ENCODE measurements at places on chromosomes 2 and 18. TPM values are rescaled to one million over a fixed set of nuclear protein-coding genes. Genes with fewer than 3 reads are reported as not detected.

Gene SYT4
- polyA plus RNA-seq: not detected

Gene SCN3A
- polyA plus RNA-seq: 0.26 TPM

Gene NT5DC4
- polyA plus RNA-seq: not detected

DNA sequence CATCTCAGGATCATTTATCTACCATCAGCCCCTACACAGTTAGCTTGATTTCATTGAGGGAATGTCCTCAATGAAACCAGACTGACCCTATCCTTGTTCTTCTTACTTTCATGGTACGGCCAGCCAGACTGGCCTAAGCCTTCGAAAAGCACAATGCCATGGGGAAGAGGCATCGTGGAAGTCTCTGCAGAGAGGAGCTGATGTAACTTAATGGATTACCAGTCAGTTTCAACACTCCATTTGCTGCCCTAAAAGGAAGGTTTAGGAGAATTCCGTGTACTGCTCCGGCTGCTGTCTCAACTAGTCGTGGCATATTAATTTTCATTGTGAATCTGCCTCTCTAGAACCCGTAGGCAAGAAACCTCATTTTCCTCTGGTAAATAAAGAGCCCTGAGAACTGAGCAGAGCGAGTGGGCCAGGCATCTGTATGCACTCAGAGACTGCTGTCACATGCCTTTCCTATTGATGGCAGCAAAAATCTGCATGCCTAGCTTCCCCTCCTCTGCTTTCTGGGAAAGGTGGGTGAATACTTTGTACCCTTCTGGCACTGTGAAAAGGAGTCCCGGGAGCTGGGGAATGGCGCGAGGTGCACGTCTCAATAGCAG lies 184.9 kb downstream of the KLHL29 start:
- DNase-seq: no peak

DNA sequence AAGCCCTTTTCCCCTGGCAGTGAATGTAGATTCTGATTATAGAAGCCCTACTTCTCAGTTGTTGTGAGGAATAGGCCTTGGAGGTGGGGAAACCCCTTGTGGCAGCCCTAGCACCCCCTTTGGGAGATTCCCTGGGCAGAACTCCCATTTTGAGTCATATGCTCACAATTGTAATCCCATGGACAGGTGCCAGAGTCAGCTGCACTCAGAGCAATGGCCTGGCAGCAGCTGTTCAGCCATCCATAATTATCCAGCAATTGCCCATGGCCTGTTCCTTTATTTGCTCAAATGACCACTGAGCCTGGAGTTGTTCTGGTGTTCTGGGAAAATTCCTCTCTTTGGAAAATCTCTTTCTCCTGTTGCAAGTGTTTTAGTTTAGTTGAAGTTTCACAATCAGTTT lies 71.7 kb downstream of the PTRHD1 start:
- peak; percentile 93 for DNase-seq

Gene NPHP1
- polyA plus RNA-seq: 2.5 TPM

DNA sequence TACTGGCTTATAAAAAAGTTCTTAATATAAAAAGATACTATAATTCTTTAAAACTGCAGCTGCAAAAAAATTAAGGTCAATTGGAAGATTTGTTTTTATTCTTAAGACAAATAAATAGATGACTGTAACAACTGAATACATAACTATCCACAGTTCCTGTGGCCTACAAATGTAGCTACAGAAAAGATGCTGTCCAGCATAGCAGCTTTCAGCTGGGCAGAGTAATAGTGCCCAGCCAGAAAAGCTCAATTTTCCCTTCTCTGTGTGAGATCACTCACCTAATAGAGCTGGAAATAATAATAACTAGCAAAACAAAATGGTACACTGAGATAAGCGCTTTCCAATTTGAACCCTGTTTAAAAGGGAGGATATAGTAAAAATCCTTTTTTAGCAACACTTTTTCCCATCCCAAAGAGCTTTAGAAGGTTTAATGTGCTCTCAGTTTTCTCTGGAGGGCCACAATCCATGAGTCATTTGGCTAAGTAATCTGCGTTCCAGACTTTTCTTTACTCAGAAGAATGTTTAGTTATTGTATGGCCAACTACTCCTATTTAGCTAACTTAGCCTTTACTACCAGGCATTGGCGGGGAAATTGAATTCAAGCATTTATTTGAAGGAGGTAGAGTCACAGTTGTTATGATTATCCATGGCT lies 158.1 kb upstream of the SLC39A10 start:
- peak; percentile 74 for DNase-seq

Gene CGREF1
- 1.3 TPM for polyA plus RNA-seq

Gene ALPI
- polyA plus RNA-seq: not detected

Gene TMEM178A
- 1.1 TPM for polyA plus RNA-seq

Gene GPR75
- 2.1 TPM for polyA plus RNA-seq

GRCh38 chr2:19169134-19169768 lies 189.2 kb downstream of the OSR1 start:
- DNase-seq: no peak

GRCh38 chr18:62026586-62026985 lies 133.8 kb upstream of the RNF152 start:
- DNase-seq: peak; percentile 66

Gene MC2R
- not detected for polyA plus RNA-seq

Gene CNGA3
- polyA plus RNA-seq: not detected

Gene IL36A
- not detected for polyA plus RNA-seq

DNA sequence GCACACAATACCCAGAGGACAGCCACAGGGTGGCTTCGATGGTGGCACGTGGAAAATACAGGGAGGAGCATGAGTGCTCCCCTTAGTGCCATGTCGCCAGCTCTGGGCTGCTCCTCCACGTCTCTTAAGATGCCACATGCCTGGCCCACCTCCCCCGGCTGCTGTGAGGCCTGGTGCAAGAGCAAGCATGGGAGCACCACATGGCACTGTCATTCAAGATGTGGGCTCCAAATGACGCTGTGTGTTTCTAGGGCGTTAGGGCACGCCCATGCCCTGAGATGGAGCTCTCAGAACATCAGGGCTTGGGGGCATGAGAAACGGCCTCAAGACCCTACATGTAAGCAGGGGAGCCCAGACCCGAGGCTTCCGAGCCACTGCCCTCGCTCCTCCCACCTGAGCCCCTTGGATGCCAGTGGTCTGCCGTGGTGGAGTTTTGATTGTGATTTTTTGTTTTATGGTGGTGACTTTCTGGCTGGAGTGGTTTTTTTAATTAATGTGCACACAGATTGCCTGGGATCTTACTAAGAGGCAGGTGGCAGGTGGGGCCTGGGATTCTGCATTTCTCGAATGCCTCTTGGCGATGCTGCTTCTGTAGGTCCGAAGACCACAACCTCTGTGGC lies 239.3 kb downstream of the GBX2 start:
- DNase-seq: no peak

GRCh38 chr2:203122317-203122986 lies 107.8 kb downstream of the NBEAL1 start:
- DNase-seq: peak; percentile 6

DNA sequence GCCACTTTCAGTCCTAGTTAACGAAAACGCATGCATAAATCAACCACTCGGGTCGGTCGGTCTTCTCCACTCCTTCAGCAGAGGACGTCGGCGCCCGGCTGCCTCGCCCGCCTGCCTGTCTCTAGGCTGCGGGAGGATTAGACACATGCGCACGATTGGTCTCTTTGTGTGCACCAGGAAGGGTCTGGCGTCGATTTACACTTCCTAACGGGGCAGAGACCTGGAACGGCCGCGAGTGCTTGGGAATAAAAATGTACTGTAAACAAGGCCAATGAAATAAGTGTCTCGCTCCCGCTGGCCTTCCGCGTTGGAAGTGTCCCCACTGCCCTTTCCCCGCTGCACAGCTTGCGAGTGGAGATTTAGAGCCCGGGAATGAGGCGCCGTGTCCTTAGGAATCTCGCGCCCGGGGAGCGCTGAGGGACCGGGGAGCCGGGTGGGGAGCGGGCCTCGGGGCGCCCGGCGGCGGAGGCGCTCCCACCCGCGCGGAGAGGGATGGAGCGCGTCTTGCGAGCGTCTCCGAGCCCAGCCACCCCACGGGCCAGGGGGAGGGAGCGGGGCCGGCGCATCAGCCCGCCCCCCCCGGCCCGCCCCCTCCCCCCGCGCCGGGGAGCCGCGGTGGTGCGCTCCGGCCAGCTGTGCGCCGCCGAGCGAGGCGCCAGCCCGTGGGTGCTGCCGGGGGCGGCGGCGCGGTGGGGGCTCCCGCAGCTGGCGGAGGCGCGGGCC lies at the start of gene DOK6:
TSS of gene DOK6 (plus strand) at position 636 of the 723 bp plus-strand sequence.
- DNase-seq: peak; percentile 69

- DNase-seq: peak; percentile 98
Measured at GRCh38 chr2:69196327-69197117, 183.5 kb downstream of the ANTXR1 start.

GRCh38 chr18:54938506-54938905 lies 20.8 kb downstream of the CCDC68 start:
- no peak for DNase-seq
